ENCODE measurements at places on chromosomes 4 and X. TPM values are rescaled to one million over a fixed set of nuclear protein-coding genes. Genes with fewer than 3 reads are reported as not detected.
A peak's percentile ranks its signal among the peaks of the same experiment; 100 is the strongest.

DNA sequence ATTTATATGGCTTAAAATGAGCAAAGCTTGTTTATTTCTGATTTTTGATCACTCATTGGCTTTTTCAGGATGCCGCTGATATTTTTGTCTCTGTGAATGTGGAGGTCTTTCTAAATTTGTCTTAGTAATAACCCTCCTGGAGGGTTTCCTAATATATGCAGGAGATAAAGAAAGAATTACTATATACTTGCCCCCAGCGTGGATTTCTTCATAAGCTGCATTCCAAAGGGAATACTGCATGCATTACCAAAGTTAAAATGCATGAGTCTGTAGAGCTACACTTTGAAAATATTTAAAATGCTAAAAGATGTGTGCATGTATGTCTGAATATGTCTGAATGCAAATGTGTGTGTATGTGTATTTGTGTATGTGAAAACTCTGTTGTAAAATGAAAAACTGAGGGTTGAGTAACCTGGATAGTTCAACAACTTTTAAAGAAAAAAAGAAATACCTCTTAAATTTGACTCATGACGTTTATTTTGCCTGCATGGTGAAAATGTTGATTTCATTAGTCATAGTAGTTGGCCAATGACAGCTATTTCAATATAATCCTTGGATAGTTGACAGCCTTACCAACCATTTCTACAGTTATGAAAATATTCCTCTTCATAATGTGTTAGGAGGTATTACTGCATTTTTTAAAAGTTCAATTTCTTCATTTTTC is 113.2 kb upstream of the ZNF827 start:
- no peak overlapping the region for H3K27ac ChIP-seq
- H3K27me3 ChIP-seq = no peaks in the 10 kb centered on the region
- H3K4me3 ChIP-seq = no peak overlapping the region
- DNase-seq = no peak

GRCh38 chr4:186770481-186771175 is 47.0 kb upstream of the FAT1 start:
- no peaks in the 10 kb centered on the region for H3K36me3 ChIP-seq
- H3K27ac ChIP-seq = no peak overlapping the region
- DNase-seq = no peak
- H3K27me3 ChIP-seq = no peaks in the 10 kb centered on the region

GRCh38 chrX:153554519-153555167 is 37.2 kb downstream of the ATP2B3 start:
- H3K27ac ChIP-seq = no peak overlapping the region
- DNase-seq = peak; percentile 41
- no peaks in the 10 kb centered on the region for H3K4me1 ChIP-seq
- H3K4me3 ChIP-seq = no peak overlapping the region

GRCh38 chr4:54566608-54567007 is 91.1 kb upstream of the KIT start:
- no peak overlapping the region for H3K27ac ChIP-seq
- no peaks in the 10 kb centered on the region for H3K4me1 ChIP-seq
- H3K4me3 ChIP-seq = no peak overlapping the region
- H3K27me3 ChIP-seq = no peaks in the 10 kb centered on the region

DNA sequence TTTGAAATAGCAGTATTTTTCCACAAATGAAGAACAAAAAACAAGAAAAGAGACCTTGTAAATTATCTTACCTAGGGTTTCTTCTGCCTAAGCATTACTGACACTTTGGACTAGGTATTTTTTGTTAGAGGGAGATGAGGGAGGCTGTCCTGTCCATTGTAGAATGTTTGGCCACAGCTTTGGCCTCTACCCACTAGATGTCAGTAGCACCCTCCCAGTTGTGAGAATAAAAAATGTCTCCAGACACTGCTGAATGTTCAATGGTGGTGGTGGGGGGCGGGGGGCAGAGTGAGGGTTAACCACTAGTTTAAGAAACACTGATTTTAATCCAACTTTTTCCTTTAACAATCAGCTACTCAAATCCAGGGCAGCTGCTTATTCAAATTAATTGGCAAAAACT is 25.8 kb downstream of the OTUD4 start:
- H3K27me3 ChIP-seq = no peaks in the 10 kb centered on the region
- no peaks in the 10 kb centered on the region for H3K36me3 ChIP-seq
- DNase-seq = no peak
- H3K4me3 ChIP-seq = no peak overlapping the region
- no peak overlapping the region for H3K27ac ChIP-seq

GRCh38 chr4:65190780-65191179 is 479.5 kb downstream of the EPHA5 start:
- no peak for DNase-seq
- H3K4me3 ChIP-seq = no peak overlapping the region
- no peaks in the 10 kb centered on the region for H3K27me3 ChIP-seq
- H3K4me1 ChIP-seq = no peaks in the 10 kb centered on the region
- H3K36me3 ChIP-seq = no peaks in the 10 kb centered on the region
- H3K27ac ChIP-seq = no peak overlapping the region

DNA sequence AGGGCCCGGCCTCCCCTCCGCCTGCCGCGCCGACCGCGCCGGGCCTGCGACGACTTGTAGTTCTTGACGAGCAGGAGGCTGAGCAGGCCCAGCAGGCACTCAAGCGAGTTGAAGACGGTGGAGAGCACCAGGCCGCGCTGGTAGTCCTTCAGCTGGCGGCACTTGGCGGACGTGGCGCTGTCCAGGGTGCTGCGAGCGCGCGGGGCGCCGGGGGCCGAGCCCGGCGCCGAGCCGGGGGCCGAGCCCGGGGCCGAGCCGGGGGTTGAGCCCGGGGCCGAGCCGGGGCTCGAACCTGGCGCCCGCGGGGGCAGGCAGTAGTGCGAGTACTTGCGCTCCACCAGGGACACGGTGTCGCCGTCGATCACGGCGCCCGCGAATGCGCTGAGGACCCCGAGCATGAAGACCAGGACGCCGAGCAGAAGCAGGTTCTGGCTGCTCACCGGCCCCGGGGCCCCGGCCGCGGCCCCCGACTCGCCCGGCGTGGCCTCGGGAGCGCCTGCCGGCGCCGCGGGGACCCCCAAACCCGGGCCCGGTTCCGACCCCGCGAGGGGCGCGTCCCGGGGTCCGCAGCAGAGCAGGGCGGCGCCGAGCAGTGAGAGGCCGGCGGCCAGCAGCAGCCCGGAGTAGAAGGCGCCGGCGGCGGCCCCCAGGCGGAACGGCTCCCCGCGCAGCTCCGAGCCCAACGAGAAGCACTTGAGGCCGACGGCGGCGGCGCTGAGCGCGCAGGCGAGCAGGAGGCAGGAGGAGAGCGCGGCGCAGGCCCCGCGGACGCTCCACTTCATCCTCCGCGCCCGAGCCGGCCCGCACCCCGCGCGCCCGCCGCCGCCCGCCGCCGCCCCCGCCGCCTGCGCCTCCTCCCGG is 584 bp downstream of the TMEM271 start:
- no peaks in the 10 kb centered on the region for H3K4me1 ChIP-seq
- no peaks in the 10 kb centered on the region for H3K36me3 ChIP-seq
- peaks cover 70% of the 10 kb centered on the region for H3K27me3 ChIP-seq
- H3K4me3 ChIP-seq = no peak overlapping the region
- DNase-seq = no peak

- H3K27ac ChIP-seq = no peak overlapping the region
- no peaks in the 10 kb centered on the region for H3K36me3 ChIP-seq
- DNase-seq = no peak
- H3K4me3 ChIP-seq = no peak overlapping the region
- no peaks in the 10 kb centered on the region for H3K4me1 ChIP-seq
- H3K27me3 ChIP-seq = no peaks in the 10 kb centered on the region
Measured at GRCh38 chr4:130233377-130234047, 1137.6 kb downstream of the C4orf33 start.

- no peaks in the 10 kb centered on the region for H3K36me3 ChIP-seq
- no peaks in the 10 kb centered on the region for H3K4me1 ChIP-seq
- H3K27me3 ChIP-seq = no peaks in the 10 kb centered on the region
Measured at GRCh38 chrX:14712096-14712495, 160.8 kb downstream of the FANCB start.

- no peak overlapping the region for H3K27ac ChIP-seq
- no peaks in the 10 kb centered on the region for H3K27me3 ChIP-seq
- no peak overlapping the region for H3K4me3 ChIP-seq
- H3K36me3 ChIP-seq = no peaks in the 10 kb centered on the region
- no peaks in the 10 kb centered on the region for H3K4me1 ChIP-seq
Measured at GRCh38 chrX:150085881-150086280, 147.6 kb upstream of the EOLA2 start.

GRCh38 chrX:154307202-154307601 is 11.6 kb downstream of the TKTL1 start:
- no peak overlapping the region for H3K27ac ChIP-seq
- H3K4me3 ChIP-seq = no peak overlapping the region
- H3K36me3 ChIP-seq = no peaks in the 10 kb centered on the region
- no peak for DNase-seq
- H3K4me1 ChIP-seq = no peaks in the 10 kb centered on the region

GRCh38 chr4:109631532-109632108 is 71.6 kb downstream of the MCUB start:
- H3K27ac ChIP-seq = no peak overlapping the region
- DNase-seq = no peak
- H3K4me3 ChIP-seq = no peak overlapping the region
- no peaks in the 10 kb centered on the region for H3K4me1 ChIP-seq

GRCh38 chr4:83527671-83528070 is 8.2 kb upstream of the GPAT3 start:
- no peak for DNase-seq
- no peaks in the 10 kb centered on the region for H3K36me3 ChIP-seq
- no peaks in the 10 kb centered on the region for H3K4me1 ChIP-seq
- peaks cover 9% of the 10 kb centered on the region for H3K27me3 ChIP-seq

DNA sequence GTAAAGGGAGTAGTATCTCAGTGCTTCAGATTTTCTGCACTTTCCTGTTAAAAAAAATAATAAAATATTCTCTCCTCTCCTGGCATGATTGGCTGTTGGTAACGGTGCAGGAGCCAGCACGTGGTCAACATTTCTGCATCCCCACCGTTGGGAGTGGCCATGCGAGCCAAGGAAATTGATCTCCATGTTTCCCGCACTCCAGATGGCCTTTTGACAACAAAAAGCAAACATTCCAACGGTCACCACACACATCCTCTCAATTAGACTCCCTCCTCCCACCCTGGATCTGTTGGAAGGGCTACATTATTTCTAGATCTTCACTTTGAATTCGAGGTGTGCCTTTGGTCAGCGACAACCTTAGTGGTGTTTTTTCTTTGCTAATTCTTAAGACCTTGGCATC is 45.0 kb downstream of the STK32B start:
- no peaks in the 10 kb centered on the region for H3K27me3 ChIP-seq
- no peak overlapping the region for H3K4me3 ChIP-seq
- H3K36me3 ChIP-seq = no peaks in the 10 kb centered on the region
- no peaks in the 10 kb centered on the region for H3K4me1 ChIP-seq

DNA sequence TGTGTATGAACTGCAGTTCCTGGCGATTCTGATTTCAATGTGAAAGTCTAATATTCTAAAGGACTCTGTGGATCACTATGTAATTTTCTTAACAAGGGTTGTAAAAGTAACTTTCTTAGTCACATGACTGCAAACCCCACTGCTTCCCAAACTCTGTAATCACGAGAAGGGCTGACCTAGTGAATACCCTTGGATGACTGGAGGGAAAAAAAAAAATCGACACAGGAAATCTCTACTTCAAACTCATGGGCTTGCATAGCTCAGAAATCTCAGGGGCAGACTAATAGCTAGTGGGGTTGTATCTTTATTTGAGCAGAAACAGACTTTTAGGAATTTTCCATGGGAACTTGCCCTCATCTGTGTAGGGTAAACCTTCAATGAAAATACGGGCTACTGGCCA is 4.8 kb upstream of the MXRA5 start:
- no peak for DNase-seq
- no peaks in the 10 kb centered on the region for H3K4me1 ChIP-seq
- H3K4me3 ChIP-seq = no peak overlapping the region
- no peaks in the 10 kb centered on the region for H3K36me3 ChIP-seq

GRCh38 chr4:74490736-74491135 is 45.8 kb downstream of the AREG start:
- no peaks in the 10 kb centered on the region for H3K36me3 ChIP-seq
- no peaks in the 10 kb centered on the region for H3K4me1 ChIP-seq
- H3K4me3 ChIP-seq = no peak overlapping the region
- H3K27ac ChIP-seq = no peak overlapping the region

DNA sequence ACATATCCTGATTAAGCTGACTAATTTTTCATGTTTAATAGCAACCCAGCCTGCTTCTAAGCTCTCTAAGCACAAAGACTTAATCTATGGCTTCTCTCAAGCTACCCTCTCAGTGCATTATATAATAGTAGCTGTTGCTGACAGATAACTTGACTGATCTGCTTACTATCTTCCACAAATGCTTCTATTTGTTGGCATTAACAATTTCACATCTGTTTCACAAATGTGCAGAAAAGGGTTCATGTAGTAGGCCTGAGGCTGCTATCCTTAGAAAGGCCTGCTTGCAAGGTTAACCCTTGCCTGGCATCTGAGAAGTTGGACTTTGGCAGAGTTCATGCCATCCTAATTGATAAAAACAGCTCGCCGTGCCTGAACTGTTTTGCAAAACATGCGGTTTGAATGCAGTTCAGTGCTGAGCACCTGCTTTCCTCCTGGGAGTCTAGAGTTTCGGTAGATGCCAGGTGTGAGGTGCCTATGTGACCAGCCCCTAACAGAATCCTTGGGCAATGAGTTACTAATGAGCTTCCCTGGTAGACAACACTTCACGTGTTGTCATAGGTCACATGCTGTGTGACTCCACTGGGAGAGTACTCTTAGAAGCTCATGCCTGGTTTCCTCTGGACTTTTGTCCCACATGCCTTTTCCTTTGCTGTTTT is 68.4 kb downstream of the NSG1 start:
- no peak overlapping the region for H3K27ac ChIP-seq
- no peaks in the 10 kb centered on the region for H3K4me1 ChIP-seq
- H3K4me3 ChIP-seq = no peak overlapping the region
- no peak for DNase-seq
- H3K27me3 ChIP-seq = no peaks in the 10 kb centered on the region
- no peaks in the 10 kb centered on the region for H3K36me3 ChIP-seq

Gene STARD8
- total RNA-seq = 20.7 TPM

Gene SPOCK3
- not detected for total RNA-seq

Gene PPP3CA
- 45.1 TPM for total RNA-seq

Gene CLDN2
- total RNA-seq = 0.44 TPM

Gene SERPINA7
- total RNA-seq = not detected

Gene ETDA
- total RNA-seq = not detected

Gene JADE1
- 64.7 TPM for total RNA-seq

Gene SSX4B
- total RNA-seq = not detected

Gene AR
- 10.7 TPM for total RNA-seq

Data from tibial nerve (tissue), 4 donors.